ENCODE measurements at places on chromosomes 4 and X.

DNA sequence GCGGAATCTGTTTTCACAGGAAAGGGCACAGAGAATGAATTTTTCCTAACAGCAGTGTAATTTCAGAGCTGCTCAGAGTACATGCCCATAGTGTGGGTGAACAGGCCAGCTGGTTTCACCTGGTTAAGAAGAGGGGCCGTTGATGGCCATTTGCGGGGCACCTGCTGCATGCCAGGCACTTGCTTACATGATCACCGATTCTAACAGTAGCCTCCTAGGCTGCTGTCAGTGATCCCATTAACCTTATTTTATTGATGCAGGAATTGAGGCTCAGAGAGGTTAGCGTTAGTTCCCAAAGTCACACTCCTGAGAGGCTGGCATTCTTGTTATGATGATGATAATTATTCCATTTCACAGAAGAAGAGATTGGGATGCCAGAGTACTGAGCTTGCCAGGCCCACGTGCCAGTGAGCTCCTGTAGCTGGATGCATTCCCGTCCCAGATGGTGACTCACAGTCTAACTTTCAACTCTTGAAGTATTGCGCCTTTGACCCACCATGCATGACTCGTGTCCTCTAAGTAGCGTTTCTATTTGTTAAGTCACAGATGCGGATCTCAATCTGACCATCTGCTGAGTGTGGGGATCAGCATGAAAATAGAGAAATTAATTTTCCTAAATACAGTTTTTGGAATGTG, 76.5 kb downstream of the PSAPL1 start:
- peak; percentile 74 for DNase-seq

- no peak for DNase-seq
Observed at GRCh38 chr4:75502671-75503070, 11.5 kb downstream of the RCHY1 start.

- no peak for DNase-seq
Observed at GRCh38 chrX:8849945-8850344, 48.8 kb upstream of the FAM9A start.

DNA sequence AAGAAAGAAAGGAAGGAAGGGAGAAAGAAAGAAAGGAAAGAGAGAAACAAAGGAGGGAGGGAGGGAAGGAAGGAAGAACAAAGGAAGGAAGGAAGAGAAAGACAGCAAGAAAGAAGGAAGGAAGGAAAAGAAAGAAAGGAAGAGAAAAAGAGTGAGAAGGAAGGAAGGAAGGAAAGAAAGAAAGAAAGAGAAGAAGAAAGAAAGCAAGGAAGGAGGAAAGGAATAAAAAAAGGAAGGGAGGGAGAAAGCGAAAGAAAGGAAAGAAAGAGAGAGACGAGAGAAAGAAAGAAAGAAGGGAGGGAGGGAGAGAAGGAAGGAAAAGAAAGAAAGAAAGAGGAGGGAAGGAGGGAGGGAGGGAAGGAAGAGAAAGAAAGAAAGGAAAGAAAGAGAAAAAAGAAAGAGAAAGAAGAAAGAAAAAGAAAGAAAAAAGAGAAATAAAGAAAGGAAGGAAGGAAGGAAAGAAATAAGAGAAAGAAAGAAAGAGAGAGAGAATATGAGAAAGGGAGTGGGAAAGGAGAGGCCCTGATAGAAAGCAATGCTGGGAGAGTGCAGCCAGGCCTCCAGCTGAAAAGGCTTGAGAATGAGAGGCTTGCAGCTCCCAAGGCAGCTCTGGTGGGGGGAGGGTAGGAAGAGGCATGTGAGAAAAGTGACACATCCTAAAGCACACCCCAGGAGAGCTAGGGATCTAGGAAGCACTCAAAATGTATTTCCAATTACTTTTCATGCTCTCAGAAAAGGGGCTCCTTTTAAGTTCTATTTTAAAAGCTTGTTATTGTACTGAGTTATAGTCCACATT, 134.0 kb upstream of the ZIC3 start:
- DNase-seq: peak; percentile 2

GRCh38 chrX:28158019-28158777, 176.9 kb upstream of the DCAF8L1 start:
- no peak for DNase-seq

DNA sequence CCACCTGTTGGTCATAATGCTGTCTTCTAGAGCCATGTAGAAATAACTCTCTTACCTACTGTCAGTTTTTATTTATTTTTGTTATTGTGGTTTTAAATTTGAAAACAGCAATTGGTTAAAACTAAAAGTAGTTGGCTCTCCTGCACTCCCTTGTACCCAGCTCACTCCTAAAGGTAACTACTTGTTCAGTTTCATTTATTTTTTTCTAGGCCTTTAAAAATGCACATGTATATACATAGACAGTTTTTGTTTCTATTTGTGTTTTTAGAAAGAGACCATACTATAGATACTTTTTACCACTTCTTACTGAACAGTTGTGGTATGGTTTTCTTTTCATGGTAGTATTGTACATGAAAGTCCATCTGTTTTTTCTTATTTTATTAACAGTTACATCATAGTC, 16.8 kb downstream of the SMAD1 start:
- DNase-seq: no peak

- DNase-seq: no peak
Observed at GRCh38 chr4:79645942-79646341, 237.9 kb upstream of the GK2 start.

DNA sequence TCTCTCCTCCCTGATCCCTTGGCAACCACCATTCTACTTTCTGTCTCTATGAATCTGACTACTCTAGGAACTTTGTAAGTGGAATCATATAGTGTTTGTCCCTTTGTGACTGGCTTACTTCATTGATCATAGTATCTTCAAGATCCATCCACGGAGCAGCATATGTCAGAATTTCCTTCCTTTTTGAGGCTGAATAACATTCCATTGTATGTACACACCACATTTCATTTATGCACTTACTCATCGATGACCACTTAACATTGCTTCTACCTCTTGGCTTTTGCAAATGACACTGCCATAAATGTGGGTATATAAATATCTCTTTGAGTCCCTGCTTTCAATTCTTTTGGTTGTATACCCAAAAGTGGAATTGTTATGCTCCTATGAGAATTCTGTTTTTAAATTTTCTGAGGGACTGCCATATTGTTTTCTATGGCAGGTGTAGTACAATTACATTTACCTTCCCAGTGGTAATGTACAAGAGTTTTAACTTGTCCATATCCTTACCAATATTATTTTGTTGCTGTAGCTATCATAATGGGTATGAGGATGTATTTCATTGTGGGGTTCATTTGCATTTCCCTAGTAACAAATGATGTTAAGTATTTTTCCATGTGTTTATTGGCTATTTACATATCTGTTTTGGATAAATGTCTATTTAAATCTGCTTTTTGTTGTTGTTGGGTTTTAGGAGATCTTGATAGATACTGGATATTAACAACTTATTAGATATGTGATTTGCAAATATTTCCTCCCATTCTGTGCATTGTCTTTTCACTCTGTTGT, 466.1 kb downstream of the C4orf33 start:
- DNase-seq: no peak

DNA sequence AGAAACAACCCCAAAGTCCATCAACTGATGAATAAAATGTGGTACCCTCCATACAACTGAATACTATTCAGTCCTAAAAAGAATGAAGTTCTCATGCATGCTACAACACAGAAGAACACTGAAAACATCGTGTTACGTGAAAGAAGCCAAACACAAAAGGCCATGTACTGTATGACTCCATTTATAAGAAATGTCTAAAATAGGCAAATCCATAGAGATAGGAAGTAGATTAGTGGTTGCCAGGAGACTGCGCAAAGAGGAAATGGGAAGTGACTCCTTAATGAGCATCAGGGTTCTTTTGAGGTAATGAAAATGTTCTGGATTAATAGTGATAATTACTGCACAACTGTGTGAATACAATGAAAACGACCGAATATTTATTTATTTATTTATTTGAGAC, 23.4 kb downstream of the FBXW7 start:
- DNase-seq: no peak

- DNase-seq: peak; percentile 42
Observed at GRCh38 chrX:4091046-4091760, 377.8 kb upstream of the PRKX start.

- no peak for DNase-seq
Observed at GRCh38 chr4:47786958-47787370, 50.9 kb downstream of the CORIN start.

- no peak for DNase-seq
Observed at GRCh38 chr4:10567766-10568165, 110.5 kb upstream of the ZNF518B start.

- DNase-seq: no peak
Observed at GRCh38 chr4:100913685-100914084, 395.9 kb upstream of the EMCN start.

DNA sequence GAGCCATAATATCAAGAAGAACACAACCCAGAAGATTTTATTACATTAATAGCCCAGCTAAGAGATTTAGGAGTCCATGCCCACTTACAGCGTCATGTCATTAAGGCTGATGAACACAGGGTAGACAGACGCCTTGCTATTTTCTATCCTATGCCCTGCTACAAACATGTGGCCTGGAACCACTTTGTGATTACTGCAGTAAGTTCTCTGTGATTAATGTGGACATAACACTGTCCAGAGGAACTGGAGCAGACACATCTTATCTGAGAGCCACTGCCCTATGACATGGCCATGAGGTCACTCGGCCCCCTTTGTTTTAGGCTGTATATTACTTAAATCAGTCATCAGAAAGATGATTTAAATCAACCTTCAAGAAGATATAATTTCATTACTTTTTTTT, 211.7 kb downstream of the MAML3 start:
- no peak for DNase-seq

DNA sequence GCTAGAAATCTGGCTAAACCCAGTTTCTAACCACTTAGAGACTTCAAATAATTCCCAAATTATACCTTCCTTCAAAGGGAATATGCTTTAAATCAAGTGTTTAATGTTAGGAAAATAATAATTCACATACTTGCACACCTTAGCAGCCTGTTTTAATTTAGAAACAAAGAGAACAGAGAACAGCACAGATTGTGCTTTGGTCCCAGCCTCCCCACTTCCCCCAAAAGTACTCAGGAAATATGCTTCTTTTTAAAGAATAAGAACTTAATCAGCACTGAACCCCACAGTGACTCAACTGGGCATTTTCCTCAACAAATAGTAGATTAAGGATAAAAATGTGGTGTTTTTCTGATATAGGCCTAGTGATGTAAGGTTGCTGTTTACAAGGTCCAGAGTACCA, 295.8 kb downstream of the GBA3 start:
- no peak for DNase-seq

DNA sequence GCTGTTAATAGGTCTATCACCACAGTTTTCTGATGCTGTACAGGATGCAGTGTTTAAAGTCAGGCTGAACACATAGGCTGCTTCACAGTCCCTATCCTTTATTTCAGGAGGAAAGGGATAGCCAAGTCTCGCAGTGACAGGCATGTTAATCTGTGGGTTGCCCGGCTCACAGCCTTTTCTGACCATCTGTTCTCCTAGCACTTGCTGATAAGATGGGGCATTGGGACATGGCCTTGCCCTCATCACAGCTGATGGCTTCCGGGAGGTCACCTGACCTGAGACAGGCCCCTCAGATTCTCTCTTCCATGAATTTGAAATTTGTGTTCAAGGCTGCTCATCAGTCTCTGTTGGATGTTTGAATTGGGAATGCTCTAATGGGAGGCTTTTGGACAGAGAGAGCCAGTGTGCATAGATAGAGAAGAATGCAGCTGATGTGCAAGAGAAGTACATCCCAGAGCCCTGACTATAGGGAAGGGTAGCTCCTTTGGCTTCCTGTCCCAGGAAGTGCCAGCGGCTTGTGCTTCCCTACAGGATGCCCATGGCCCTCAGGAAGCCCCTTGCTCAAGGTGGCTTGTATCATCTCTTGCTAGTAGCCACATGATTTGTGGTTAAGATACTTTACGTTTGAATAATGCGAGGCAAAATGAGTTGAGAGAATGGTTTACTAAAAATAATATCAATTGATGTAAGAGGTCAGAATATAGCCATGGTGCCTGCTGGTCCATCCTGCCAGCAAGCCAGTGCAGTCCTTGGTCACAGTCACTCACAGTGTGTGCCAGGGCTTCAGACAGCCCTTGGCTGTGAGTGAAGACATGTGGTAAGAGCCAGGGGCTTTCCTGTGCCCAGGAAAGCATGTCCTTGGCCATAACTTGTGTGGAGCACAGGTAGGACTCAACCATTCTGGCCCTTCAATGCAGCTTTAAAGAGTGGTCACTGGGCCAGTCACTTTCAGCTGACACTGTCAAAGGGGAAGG, 88.6 kb downstream of the TSPAN7 start:
- DNase-seq: no peak

DNA sequence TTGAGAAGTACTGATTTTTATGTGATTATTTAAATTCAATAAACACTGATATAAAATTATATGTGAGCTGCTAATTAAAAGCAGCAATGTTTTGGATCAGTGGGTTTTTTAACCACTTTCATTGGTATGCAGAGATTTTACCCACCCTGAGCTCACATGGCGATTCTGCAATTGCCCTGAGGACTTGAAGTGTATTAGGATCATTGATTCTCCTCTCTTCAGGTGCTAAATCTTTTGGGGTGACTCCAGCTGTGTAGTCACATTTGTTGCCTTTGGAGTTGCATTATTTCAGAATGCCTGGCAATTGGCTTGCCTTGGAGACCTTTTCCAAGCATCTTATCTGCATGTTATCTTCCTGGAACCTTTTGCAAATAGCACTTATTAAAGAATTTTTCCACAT, 51.3 kb downstream of the UGT8 start:
- no peak for DNase-seq

GRCh38 chrX:24124244-24124799, 25.2 kb upstream of the ZFX start:
- no peak for DNase-seq

Measured in urothelium cell line (cell line).